ENCODE measurements at places on chromosomes 2 and 18.

GRCh38 chr2:165401285-165401852, 68.1 kb upstream of the CSRNP3 start:
- peaks cover 30% of the 10 kb centered on the region for H3K27me3 ChIP-seq
- no peak for DNase-seq
- no peak overlapping the region for H3K4me3 ChIP-seq
- H3K27ac ChIP-seq = no peak overlapping the region
- H3K36me3 ChIP-seq = no peaks in the 10 kb centered on the region
- peaks cover 2% of the 10 kb centered on the region for H3K4me1 ChIP-seq

GRCh38 chr2:13919981-13920382, 712.5 kb upstream of the LRATD1 start:
- DNase-seq = no peak
- no peak overlapping the region for H3K4me3 ChIP-seq
- no peaks in the 10 kb centered on the region for H3K27me3 ChIP-seq
- no peak overlapping the region for H3K27ac ChIP-seq
- no peaks in the 10 kb centered on the region for H3K4me1 ChIP-seq

DNA sequence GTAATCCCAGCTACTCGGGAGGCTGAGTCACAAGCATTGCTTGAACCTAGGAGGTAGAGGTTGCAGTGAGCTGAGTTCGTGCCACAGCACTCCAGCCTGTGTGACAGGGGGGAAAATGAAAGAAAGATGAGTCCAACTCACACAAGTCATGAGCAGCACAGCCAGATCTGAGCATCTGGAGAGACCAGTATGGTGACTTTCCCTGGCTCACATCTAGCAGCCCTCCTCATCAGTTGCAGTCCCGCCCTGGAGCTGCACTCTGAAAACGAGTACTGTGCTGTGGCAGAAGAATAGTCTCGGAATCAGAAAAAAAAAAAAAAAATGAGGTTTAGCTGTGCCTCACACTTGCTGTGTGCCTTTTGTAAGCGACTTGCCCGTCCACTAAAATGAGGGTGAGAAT, 74.4 kb upstream of the TRIB2 start:
- no peak overlapping the region for H3K27ac ChIP-seq
- H3K27me3 ChIP-seq = peaks cover 6% of the 10 kb centered on the region
- DNase-seq = no peak
- peaks cover 15% of the 10 kb centered on the region for H3K4me1 ChIP-seq
- H3K36me3 ChIP-seq = peaks cover 4% of the 10 kb centered on the region

DNA sequence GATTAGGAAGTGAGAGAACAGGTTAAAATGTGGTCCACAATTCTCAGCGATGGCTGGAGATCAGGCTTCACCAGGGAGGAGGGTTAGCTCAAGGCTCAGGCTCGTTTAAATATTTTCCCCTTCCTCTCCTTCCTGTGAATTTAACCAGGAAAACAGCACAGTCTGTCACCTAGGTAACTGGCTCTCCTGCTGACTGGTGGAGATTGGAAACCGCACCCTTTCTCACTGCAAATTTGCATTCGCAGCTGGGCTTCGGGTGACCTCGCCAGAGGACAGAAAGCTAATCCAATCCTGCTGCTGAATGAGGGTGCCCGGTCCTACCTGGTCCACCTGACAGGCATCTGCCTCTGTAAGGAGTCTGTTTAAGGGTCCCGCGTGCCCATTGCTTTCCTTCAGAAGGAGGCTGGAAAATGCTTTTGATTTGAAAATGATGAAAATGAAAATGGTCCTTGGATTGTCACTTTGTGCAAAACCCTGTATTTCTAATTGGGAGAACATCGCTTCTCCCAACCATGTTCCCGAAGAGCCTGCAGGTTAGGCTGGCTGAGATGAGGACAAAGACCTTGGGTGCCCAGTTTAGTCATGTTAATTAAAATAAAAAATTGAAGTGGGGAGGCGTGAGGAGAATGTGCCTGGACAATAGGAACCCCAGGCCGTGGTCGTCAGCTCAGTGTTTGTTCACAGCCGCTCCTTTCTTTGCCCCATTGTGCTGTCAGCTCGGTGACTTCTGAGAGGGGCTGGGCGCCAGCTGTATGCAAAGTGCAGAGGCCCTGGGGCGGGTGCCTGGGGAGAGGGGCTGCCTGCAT, 43.4 kb upstream of the MTCL1 start:
- H3K4me1 ChIP-seq = no peaks in the 10 kb centered on the region
- H3K4me3 ChIP-seq = no peak overlapping the region
- H3K27ac ChIP-seq = no peak overlapping the region

DNA sequence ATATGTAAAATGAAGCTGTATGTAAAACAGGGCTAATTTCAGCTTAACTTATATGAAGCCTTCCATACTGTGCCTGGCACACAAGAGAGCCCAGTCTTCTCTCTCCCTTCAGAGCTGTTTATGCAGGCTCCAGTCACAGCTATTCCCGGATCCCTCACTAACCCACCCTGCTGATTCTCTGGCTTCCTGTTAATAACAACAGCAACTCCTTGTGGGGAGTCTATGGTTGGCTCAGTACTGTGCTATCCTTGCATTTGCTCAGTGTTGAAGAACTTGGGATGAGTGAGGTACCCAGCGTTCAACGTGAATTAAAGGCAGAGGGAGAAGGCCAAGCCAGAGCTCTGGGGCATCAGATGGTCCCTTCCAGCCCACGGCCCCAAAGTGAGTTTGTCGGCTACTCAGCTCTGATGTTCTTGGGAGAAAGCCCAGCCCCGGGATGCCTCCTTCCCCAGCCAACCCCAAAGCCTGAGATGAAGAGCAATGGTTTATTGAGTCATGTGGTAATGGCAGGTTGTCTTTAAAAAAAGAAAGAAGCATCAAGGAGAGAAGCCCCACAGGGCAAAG, 43.2 kb downstream of the PSD4 start:
- no peak for DNase-seq
- no peaks in the 10 kb centered on the region for H3K36me3 ChIP-seq
- peaks cover 2% of the 10 kb centered on the region for H3K27me3 ChIP-seq
- H3K27ac ChIP-seq = no peak overlapping the region
- peaks cover 6% of the 10 kb centered on the region for H3K4me1 ChIP-seq

- DNase-seq = no peak
- H3K36me3 ChIP-seq = no peaks in the 10 kb centered on the region
- no peaks in the 10 kb centered on the region for H3K27me3 ChIP-seq
- H3K27ac ChIP-seq = no peak overlapping the region
Measured at GRCh38 chr2:6167592-6168138, 475.5 kb downstream of the SOX11 start.

DNA sequence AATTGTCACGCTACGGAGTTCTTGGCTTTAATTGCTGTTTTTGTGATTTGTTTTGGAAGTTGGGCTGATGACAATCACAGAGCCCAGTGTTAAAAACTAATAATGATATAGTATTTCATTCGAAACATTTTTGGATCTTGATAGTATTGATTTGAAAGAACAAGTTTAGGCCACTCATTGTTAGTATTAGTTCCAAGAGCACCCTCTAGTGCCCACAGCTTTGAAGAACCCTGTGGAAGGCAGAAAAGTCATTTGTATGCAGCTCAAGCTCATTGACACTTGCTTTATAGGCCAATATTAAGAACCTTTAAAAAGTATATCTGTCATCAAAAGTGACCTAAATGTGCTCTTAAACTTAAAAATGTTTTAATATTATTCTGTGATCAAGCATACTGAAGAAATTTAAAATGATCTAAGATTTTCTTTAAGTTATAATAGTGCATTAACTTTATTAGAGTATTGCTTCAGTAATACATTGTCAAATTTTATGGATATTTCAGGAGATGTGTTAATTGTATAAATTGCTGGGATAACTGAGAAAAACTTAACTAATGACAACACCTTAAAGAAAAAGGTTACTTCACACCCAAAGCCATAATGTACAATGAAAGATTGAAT, 191.0 kb downstream of the GRB14 start:
- no peaks in the 10 kb centered on the region for H3K4me1 ChIP-seq
- no peaks in the 10 kb centered on the region for H3K36me3 ChIP-seq
- no peak overlapping the region for H3K4me3 ChIP-seq
- no peaks in the 10 kb centered on the region for H3K27me3 ChIP-seq
- no peak overlapping the region for H3K27ac ChIP-seq

All from T-helper 2 cell treated with Interferon-gamma antibody and Interleukin-4, amounts not matched to agents 5 μg/mL and 100 μg/mL, for 36 hours (primary cell).